HTR-8/SVneo (cell line): ENCODE measurements at places on chromosomes 12 and 14.
A peak's percentile ranks its signal among the peaks of the same experiment; 100 is the strongest.

DNA sequence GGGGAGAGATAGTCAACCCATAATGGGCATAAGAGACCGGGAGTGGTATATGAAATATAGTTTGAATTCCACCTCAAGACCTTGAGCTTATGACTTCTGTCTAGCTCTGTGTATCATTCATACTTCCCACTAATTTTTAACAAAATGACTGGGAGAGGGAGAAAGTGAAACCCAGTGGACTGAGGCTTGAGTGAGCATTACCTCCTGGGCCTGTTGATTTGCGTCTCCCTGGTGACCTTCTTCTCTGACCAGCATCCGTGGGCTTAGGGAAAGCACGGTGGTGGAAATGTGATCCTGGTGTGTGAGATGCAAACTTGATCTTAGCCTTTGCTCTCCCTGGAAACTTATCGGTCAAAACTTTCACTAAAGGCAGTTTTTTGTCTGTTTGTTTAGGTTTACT is 207.9 kb upstream of the BCL2L14 start:
- DNase-seq, result no peak

DNA sequence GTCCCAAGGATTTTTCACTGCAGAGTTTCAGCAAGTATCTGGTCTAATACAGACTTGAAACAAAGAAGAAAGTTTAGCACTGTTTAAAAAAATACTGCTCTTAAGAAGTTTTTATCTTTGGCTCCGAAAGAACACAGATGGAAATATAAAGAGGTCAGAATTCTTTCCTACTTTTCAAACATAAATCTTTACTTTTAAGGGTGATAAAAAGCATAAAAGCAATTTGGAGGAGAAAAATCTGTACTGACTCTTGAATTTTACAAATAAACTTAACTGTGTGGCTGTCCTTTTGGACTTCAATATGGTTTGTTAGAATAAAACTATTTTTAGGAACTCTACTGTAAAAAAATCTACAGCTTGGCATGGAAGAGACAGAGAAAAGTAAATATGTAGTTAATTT is 27.6 kb upstream of the ISM2 start:
- no peak for DNase-seq

- DNase-seq, result no peak
These were observed 75.7 kb downstream of the TSPAN9 start for GRCh38 chr12:3152892-3153291.

DNA sequence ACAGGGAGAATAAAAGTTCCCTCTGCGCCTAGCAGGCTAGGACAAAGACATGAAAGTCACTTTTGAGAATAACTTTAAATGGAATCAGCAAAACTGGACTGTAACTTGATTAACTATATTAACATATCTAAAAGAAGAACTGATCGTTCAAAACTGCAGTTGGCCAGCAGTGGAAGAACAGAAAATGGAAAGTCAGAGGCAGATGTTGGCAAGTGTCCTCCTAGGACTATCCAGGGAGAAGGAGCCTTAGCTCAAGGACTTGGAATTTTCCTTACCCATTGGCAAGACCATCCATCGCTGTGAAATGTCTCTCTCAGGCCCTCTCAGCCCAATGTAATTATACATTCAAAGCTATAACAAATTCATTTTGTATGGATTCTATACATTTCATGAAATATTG is 419.7 kb downstream of the ATP23 start:
- DNase-seq, result no peak

- DNase-seq, result no peak
These were observed 102.7 kb upstream of the PLEKHA5 start for GRCh38 chr12:19026614-19027488.

GRCh38 chr14:69282448-69282847 is 22.5 kb downstream of the GALNT16 start:
- no peak for DNase-seq

- no peak for DNase-seq
These were observed 94.4 kb upstream of the PLEKHG7 start for GRCh38 chr12:92608151-92609091.

DNA sequence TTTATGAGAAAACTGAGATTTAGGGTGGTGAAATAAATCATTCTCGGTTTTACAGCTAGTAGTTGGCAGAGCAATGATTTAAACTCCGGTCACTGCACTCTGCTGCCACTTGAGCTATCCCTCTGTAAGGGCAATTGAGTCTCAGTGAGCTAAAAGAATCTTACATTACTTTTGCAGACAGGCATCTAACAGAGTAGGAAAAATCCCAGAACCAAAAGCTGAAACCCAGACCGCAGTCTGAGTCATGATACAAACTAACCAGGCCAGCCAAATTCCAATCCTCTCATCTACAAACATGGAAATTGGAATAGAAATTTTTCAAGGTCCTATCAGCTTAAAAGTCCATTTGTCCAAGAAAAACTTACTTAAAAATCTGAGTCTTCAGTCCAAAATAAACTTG is 73.7 kb downstream of the ANKS1B start:
- peak; percentile 60 for DNase-seq
